ENCODE measurements at places on chromosomes 11 and 22. TPM values are rescaled to one million over a fixed set of nuclear protein-coding genes. Genes with fewer than 3 reads are reported as not detected.

MOB2 gene
- total RNA-seq, result 17.4 TPM

TIMM10 gene
- 30.9 TPM for total RNA-seq

OR5B21 gene
- total RNA-seq, result not detected

BAIAP2L2 gene
- total RNA-seq, result 4.1 TPM

POU2AF2 gene
- total RNA-seq, result not detected

EFCAB6 gene
- total RNA-seq, result 2.6 TPM

OR52N4 gene
- total RNA-seq, result not detected

SLC39A13 gene
- total RNA-seq, result 68.4 TPM

FUT4 gene
- 4.0 TPM for total RNA-seq

CD3E gene
- not detected for total RNA-seq

OPCML gene
- not detected for total RNA-seq

SRSF8 gene
- total RNA-seq, result 18.4 TPM

TTC36 gene
- total RNA-seq, result 0.20 TPM

SMTNL1 gene
- total RNA-seq, result not detected

CASP12 gene
- not detected for total RNA-seq

VWCE gene
- 8.1 TPM for total RNA-seq

GAL gene
- 0.39 TPM for total RNA-seq

SPDYC gene
- not detected for total RNA-seq

SLC22A12 gene
- not detected for total RNA-seq

RELT gene
- 6.3 TPM for total RNA-seq

KCNQ1 gene
- not detected for total RNA-seq

ARHGAP20 gene
- 6.2 TPM for total RNA-seq

INCENP gene
- 34.9 TPM for total RNA-seq

GGTLC2 gene
- total RNA-seq, result not detected

MSANTD4 gene
- total RNA-seq, result 28.7 TPM

SLC22A25 gene
- not detected for total RNA-seq

OR56B1 gene
- total RNA-seq, result not detected

GGT5 gene
- 22.0 TPM for total RNA-seq

GGTLC3 gene
- not detected for total RNA-seq

MS4A15 gene
- not detected for total RNA-seq

FADS2 gene
- 433 TPM for total RNA-seq

KRTAP5-11 gene
- total RNA-seq, result not detected

OOSP1 gene
- not detected for total RNA-seq

FAT3 gene
- 0.20 TPM for total RNA-seq

CBLIF gene
- not detected for total RNA-seq

RAB3IL1 gene
- total RNA-seq, result 13.5 TPM

MADD gene
- total RNA-seq, result 10.3 TPM

PHOX2A gene
- not detected for total RNA-seq
